ENCODE measurements at places on chromosomes 5 and 9.

- no peak for DNase-seq
These were observed 48.7 kb downstream of the PIK3R1 start for GRCh38 chr5:68264024-68264956.

- DNase-seq = no peak
These were observed 807.9 kb upstream of the ZNF608 start for GRCh38 chr5:125554355-125554754.

DNA sequence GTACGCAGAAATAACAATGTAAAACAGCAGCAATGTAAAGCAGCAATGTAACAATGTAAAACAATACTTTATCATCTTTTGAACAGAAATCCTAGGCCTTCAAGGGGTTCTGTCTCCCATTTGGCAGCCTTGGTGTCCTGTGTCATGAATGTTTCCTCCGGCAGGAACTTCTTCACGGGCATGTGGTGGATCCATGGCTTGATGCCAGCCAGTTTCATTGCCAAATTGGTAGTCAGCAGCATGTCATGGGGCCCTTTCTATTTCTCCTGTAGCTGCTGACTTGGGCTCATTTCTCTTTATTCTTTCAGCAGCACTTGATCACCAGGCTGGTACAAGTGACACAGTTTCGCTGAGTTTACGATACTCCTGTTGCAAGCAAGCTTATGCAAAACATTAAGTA, 275.3 kb downstream of the HTR1A start:
- no peak for DNase-seq

DNA sequence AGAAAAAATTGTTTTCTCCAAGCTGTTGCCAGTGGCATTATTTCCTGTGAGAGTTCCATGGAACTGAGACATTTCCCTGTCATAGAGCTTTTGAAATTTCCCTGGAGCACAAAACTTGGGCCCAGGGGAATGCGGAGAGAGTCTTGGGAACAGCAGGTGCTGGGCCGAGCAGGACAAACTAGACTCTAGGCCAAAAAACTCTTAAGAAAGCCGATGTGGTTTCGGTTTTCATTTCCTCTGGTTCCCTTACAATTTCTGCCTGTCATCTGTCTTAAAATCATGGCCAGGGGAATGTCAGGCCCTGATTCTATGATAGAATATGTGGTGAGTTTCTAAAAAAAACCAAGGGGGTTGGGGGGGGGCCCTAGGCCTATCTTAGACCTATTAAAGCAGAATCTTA, 4.6 kb downstream of the SLC35A4 start:
- DNase-seq = no peak

DNA sequence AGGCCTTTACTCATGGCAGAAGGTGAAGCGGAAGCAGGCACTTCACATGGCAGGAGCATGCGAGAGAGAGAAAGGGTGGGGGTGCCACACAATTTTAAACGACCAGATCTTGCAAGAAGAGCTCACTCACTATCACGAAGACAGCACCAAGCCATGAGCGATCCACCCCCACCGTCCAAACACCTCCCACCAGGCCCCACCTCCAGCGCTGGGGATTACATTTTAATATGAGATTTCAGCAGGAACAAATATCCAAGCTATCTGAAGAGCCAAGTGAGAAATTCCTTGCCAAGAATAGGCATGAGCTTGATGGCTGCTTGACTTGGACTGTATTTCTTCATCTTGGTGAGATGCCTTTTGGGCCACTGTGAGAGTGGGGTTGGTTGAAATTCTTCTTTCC, 88.0 kb downstream of the PDZD2 start:
- DNase-seq = no peak

GRCh38 chr5:8923526-8923925, 622.3 kb downstream of the SEMA5A start:
- no peak for DNase-seq

- no peak for DNase-seq
These were observed 173.3 kb downstream of the COL23A1 start for GRCh38 chr5:178416919-178417318.

DNA sequence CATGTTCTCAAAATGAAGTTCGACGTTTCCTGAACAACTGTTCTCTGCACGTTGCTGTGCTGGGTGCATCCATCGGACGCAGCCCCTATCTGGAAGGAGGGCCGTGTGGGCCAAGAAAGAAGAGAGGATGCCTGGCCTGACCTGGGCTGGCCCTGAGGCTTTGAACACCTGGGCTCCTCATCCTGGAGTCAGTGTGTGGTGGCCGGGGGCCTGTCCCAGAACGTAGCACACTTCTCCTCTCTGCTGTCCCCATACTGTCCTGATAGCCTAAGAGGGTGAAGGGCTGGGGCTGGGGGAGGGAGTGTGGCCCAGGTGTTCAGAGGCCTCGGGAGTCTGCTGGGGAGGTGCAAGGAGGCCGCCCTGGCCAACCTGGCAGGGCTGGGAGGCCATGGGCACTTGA, 21.5 kb downstream of the COL5A1 start:
- DNase-seq = no peak

DNA sequence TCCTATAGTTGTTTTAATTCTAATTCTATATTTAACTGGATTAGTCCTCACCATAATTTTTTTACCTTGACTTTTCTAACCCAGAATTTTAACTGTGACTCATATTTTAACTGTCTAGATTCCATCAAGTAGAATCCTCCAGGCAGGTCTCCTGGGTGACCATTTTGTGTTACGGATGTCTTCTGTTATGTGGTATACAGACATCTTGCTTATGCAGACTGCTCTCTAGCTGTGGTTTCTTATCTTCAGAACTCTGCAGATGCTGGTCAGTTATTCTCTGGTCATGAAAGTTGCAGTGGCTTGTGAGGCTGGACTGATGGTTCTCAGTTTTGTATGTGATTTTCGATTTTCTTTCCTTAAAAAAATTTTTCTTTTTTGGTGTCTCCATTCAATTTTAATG, 139.4 kb downstream of the ATG10 start:
- DNase-seq = no peak

All from T-cell (primary cell).